ENCODE measurements at places on chromosomes 6 and 20.

DNA sequence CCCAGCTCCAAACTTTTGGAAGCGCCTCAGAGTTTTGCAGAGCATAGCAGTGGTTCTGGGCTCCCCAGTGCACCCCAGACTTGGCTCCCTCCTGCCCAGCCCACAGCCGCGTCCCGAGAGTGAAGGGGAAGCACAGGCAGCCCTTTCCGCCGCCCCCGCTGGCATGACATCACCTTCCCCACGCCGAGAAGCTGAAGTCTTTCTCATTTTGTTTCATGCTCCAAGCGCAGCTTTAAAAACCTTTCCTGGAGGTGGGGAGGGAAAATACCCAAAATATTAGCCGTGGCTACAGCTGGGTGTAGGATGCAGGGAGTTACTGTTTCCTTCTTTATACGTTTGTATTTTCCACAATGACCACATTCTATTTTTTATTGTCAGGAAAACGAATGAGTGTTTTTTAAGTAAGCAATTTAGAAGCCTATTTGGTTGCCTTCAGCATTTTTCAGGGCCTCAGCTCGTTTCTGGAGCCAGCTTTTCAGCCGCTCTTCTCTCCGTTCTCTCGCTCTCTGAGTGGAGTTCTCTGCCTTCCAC, 72.9 kb downstream of the SNX5 start:
- DNase-seq, result no peak

DNA sequence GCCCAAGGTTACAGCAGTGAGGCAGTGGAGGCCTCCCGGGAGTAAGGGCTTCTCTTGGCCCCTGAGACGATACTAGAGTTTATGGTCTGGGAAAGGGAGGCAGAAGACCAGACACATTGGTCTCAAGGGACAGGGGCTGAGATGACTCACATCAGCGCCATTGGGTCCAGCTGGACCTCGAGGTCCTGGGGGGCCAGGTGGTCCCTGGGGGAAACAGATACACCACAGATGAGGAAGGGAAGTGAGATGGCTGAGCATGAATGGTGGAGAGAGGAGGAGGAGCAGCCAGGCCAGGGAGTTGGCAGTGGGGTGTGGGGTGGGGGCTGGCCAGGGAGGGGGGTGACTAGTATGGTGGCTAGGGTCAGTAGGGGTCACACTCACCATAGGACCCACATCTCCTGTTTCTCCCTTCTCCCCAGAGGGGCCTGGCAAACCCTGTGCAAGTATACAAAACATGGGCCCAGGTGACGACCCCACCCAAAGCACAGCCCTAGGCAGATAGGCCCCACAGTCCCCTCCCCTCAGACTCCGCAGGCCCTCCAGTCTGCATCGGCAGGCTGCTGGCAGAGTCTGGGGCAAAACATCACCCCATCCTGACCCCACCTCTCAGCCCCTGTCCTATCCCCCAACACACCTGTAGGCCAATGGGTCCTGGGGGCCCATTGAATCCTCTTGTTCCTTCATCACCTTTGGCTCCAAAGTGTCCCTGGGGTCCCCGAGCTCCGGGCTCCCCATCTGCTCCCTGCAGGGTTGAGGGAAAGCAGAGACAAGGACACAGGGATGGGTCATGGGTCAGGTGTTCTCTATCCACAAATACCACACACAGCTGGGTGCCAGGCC, 21.9 kb downstream of the COL11A2 start:
- DNase-seq, result no peak

DNA sequence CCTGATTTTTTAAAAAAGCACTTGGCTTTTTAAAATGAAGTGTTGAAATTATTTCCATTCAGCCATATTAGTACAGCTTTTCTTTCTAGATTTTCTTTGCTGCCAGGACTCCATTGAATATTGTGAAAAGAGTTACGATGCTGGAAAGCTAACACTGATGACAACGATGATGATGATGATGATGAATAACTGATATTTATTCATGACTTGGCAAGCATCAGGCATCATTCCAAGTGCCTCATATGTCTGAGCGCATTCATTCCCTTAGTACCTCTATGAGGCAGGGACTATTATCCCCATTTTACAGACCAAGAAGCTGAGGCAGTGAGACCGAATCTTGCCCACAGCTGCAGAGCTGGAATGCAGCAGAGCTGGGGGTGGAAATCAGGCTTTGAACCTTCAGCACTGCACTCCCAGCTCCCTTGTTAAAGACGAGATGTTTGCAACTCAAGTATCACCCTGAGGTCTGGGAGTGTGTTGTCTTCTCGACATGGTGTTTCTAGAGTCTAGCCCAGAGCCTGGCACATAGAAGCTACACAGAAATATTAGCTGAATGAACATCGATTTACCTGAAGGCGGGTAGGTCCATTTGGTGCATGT, 85.5 kb upstream of the FRMD1 start:
- no peak for DNase-seq

- DNase-seq, result no peak
These were observed 24.5 kb downstream of the DTNBP1 start for GRCh38 chr6:15638373-15638772.

DNA sequence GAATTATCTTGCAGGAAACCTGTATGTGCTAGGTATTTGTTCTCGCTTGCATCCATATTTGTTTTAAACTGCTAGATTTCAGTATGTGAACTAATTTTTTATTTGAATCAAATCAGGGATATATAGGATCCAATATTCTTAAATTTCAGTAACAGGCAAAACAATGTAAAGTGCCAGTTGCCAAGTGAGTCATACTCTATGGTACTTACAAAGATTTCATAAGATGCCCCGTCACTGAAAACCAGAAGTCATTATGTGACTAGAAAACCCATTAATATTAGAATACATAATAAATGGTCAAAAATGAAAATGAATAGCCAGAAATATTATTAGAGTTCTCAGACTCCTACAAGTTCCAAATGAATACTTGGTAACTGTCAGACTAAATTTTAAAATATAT, 481.2 kb downstream of the TFAP2A start:
- no peak for DNase-seq

- no peak for DNase-seq
These were observed 15.6 kb downstream of the HAO1 start for GRCh38 chr20:7924692-7925091.

DNA sequence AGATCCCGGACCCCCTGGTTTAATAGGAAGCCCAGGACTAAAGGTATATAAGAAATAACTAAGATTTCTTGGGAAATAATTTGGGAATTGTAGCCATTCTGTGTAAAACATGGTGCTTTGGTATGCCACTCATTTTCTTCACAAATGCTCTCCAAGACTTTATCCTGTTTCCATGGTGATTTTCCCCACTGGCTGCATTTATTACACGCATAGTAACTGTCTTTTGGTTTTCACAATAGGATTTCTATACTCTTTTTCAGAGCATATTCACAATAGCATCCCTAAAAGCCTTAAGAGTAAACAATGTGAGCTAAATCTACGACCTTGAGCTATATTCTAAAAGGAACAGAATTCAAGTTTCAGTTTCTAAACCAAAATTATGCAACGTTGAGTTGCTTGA, 160.8 kb downstream of the COL9A1 start:
- no peak for DNase-seq

- DNase-seq, result no peak
These were observed 150.8 kb downstream of the EDN1 start for GRCh38 chr6:12440981-12441380.

DNA sequence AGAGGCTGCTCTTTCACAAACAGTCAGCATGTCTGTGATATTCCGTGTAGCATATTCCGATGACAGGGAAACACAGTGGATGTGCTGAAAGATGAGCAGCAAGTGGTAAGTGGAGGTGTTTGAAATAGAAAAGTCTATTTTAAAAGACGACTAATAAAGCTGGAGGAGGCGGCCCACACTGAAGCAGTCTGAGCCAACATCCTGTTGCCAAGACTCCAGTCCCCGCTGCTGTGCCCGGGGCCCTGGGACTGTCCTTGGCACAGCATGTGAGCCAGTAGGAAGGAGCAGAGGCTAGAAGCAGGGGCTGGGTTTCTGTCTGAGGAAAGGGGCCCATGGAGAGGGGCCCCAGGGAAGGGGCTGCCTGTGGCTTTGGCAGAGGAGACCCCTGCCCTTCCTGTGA, 351.5 kb upstream of the CHD6 start:
- DNase-seq, result no peak

GRCh38 chr6:127946388-127946787, 45.5 kb upstream of the THEMIS start:
- no peak for DNase-seq

DNA sequence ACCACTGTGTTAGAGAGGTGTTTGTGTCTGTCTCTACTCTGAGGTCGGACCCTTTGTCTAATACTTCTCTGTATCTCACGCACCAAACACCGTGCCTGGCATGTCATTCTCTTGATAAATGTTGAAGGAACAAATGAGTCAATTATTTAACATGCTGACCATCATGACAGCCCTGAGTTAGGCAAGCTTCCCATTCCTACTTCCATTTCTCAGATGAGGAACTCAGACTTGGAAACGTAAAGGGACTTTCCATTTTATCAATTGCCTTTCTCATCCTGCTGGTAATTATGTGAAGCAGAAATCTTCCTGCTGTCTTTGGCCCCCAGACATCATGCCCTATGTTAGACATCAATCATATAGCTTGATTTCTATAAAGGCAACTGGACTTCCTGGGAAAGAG, 227.0 kb upstream of the ECI2 start:
- DNase-seq, result no peak

DNA sequence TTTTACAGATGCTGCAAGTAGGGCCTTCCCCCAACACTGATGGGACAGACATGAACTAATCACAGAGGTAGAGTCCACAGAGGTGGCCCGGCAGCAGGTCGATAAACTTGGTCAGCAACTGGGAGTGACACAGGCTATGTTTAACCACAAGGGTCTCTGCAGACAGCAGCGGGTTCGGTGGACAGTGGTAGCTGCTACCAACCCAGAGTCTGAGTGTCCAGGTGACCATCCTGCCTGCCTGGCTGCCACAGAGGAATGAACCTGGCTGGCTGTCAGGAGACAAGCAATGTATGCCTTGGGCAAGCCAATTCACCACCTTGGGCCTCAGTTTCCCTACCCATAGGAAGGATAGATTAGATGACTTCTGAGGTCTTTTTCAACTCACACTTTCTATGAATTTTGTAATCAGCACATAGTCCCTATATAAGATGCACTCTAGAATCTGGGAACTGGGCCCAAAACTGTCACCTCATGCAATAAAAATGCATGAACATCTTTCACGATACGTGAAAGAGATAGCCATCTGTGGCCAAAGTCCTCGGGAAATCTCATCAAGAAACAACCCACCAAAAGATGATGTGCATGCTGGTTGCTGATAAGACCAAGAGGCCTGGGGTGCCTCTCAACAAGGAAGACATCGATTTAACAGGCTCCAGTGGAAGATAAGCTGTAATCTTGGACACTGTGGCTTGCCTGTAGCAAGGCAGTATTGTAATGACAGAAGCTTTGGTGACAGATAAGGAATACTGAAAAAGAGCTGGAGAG, 30.5 kb downstream of the MDGA1 start:
- no peak for DNase-seq

GRCh38 chr6:87918461-87918941, 129.1 kb upstream of the SPACA1 start:
- DNase-seq, result no peak

GRCh38 chr6:75317503-75318206, 33.1 kb upstream of the TMEM30A start:
- DNase-seq, result no peak

DNA sequence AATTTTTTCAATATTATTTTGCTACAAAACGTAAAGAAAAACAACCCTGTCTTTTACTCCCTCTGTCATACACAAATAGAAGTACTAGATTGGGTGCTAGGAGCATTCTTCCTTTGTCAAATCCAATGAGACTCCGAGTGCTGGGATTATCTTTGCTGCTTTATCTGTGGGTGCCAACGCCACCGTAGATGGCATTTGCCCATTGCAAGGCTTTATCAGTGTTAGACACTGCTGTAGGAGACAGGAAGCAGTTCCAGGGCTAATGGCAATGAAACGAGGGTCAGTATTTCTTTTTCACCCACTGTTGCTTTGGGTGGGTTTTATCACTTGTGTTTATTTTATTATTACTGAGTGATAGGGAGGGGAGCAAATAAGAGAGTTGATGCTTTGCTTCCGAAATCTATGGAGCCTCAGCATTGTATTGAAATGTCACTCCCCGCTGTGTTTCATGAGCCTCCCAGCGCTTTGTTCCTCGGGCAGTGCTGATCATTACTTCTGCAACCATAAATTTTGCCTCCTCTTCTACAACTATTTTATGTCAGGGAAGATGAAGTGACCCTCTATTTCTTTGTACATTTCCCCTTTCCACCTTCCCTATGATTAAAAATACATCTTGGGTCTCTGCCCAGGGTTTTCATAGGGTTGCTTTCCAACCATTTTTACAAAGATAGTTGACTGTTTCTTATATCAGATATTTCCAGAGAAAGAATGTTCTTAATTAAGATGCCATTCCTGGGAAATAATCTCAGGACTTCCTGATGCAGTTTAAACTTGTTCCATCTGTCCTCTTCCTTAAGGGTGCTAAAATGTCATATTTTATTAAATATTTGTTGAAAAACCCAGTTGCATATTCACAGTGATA, 86.7 kb upstream of the LAMP5 start:
- DNase-seq, result no peak

DNA sequence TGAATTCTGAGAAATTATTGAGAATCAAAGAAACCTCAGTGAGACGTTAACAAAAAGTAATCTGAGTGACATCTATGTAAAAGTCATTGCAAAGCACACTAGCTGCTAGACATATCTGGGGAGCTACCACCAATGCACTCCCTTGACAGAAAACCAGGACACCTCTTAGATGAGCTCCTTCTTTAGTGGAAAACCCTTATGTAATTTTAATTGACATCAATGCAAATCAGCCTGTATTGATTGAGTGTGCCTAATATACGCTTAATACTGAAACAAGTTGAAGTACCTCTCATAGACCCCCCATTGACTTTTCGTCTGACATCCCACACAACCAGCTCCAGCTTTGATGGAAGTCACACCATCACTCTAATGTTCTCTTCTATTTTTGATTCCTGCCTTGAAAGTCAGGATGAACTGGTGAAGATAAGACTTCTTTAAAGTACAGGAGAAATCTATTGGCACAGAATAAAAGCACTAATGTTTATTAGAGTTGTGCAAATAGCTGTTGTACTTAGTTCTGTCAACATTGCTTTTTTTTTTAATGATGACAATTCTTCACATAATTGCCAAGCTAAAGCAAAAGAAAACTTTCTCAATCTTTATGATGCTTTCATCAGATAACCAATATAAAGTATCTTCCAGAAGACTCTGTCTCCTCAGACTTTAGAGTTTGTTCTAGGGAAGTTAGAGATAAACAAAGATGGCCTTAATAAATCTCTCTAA, 98.0 kb upstream of the FAM8A1 start:
- no peak for DNase-seq

GRCh38 chr6:104625536-104625935, 234.2 kb downstream of the HACE1 start:
- no peak for DNase-seq

- DNase-seq, result no peak
These were observed 275.0 kb upstream of the BMP2 start for GRCh38 chr20:6492271-6493055.

DNA sequence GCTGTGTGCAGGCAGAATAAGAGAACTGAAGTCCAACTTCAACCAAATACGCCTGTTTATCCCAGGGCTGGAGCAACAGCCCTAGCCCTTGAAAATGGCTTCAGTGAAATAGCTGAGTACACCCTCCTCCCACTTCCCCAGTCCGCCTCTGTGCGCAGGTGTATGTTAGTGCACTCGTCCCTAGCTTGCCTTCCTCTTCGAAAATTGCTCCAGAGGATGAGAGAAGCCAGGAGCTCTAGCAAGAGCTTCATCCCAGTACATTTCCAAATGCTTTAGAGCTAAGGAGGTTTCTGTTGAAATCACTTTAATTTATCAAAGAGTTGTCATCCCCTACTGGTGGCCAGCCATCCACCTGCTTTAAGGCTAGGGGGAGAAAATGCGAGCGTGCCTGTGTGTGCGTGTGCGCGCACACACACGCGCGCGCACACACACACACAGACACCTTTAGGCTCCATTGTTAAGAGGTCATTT, 5.4 kb upstream of the POU3F2 start:
- no peak for DNase-seq

Measured in esophagus squamous epithelium (tissue), 5 donors.